ENCODE measurements at places on chromosomes 12 and 14.

DNA sequence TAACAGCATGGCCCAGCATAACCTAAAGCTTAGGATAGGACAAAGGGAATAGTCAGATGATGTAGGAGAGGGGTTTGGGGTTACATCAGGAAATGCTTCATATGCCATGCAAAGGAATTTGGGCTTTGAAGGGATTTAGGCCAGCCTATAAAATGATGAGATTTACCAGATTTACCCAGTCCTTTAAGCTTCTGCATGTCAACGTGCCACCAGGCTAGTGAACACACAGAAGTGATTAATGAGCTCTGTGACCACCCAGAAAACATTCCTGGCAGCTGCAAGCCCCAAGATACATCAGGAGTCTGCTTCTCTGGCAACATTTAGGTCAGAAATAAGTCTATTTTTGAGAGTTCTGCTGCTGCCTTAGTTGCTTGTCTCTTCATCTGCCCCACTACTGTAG lies 118.3 kb downstream of the LRIG3 start:
- no peak for DNase-seq

- no peak for DNase-seq
Measured at GRCh38 chr14:65709576-65709975, 297.0 kb downstream of the FUT8 start.

GRCh38 chr14:63299351-63300110 lies 19.2 kb downstream of the GPHB5 start:
- no peak for DNase-seq

GRCh38 chr12:131755305-131756113 lies 44.6 kb downstream of the SFSWAP start:
- DNase-seq = no peak

- no peak for DNase-seq
Measured at GRCh38 chr14:43056106-43056505, 1449.4 kb downstream of the LRFN5 start.

DNA sequence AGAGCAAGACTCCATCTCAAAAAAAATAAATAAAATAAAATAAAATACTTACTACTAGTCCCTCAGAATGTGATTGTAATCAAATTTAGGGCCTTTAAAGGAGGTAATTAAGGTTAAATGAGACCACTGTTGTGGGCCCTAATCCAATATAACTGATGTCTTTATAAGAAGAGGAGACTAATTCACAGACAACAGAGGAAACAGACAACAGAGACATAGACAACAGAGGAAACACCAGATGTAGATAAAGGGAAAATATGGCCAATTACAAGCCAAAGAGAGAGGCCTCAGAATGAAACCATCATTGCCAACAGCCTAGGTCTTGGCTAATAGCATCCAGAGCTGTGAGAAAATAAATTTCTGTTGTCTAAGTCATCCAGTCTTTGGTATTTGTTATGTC lies 669.0 kb upstream of the FOXG1 start:
- no peak for DNase-seq

- peak; percentile 75 for DNase-seq
Measured at GRCh38 chr14:106372870-106373652, 846.7 kb downstream of the TMEM121 start.

- DNase-seq = peak; percentile 46
Measured at GRCh38 chr12:131044760-131045381, 91.2 kb downstream of the ADGRD1 start.

DNA sequence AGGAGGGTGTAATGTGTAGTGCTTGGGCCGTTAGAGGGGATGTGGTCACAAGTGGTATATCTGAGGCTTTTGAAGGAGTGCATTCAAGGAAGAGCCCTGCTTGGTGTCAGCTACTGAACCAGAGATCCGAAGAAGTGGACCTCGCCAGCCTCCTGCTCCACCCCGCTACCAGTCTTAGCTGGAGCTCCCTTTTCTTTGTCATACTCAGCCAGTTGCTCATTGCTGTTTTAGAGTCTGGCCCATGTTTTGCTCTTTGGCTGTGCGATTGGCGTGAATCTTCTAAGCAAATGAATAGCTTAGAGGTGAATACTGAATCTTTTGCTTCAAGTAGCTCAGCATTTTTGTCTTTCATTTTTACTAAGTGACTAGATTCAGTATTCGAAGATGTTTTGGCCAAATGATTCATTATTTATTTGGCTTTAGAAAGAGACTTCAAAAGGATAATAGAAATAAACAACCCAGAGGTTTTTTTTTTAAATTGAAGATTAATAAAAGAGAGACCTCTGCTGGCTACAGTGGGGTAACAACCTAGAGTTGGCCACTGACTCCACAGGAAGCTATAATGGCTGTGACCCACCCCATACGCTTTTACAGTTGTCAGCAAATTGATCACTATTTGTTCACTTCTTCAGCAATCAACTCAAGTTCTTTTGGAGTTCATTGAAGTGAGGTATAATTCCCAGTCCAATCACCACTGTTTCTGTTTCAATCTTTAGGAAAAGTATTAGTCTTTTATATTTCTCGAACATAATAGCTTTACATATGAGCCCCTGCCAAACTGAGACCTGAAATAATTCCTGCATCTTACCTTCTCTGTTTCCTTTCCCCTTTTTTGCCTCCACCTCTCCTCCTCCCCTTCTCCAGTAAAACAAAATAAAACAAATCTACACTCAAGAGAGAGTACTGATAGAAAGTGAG lies 19.9 kb downstream of the CDKN1B start:
- no peak for DNase-seq

DNA sequence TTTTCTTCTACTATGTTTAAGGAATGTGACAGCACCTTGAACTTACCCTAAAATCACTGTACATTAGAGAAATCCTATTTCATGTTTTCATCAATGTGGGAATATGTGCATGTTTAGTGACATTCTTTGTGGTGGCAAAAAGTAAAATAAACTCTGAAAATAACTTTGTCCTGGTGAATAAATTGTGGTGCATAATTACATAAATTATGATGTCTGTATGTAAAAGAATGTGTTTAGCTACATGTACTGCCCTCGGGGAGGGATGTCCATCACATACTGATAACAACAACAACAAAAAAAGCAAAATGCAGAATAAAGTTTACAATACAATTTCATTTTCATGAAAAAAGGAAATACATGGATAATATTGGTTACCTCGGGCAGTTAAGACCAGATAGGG lies 157.3 kb downstream of the METTL25 start:
- DNase-seq = no peak
